Left hindlimb (tissue), 1 donor: ENCODE measurements at places on chromosomes 1 and 21.

DNA sequence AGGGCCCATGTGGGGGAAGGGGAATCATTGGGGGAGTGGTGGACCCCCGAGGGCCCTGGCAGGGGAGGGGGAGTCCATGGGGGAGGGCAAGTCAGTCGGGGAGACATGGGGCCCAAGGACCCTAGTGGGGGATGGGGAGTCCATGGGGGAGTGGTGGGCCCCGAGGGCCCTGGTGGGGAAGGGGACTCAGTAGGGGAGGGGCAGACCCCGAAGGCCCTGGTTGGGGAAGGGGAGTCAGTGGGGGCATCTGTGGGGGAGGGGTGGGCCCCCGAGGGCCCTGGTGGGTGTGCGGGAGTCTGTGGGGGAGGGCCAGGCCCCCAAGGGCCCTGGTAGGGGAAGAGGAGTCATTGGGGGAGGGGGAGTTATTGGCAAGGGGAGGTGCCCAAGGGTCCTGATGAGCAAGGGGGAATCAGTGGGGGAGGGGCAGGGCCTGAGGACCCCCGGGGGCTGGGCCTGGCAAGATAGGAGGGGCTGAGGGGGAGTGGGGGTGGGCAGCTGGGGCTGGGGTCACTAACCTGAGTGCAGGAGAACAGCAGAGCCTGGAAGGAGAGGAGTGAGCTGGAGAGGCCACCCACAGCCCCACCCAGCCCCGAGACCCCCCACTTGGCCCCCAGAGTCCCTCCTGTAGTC is 2.1 kb downstream of the MXRA8 start:
- DNase-seq, result peak; percentile 48

DNA sequence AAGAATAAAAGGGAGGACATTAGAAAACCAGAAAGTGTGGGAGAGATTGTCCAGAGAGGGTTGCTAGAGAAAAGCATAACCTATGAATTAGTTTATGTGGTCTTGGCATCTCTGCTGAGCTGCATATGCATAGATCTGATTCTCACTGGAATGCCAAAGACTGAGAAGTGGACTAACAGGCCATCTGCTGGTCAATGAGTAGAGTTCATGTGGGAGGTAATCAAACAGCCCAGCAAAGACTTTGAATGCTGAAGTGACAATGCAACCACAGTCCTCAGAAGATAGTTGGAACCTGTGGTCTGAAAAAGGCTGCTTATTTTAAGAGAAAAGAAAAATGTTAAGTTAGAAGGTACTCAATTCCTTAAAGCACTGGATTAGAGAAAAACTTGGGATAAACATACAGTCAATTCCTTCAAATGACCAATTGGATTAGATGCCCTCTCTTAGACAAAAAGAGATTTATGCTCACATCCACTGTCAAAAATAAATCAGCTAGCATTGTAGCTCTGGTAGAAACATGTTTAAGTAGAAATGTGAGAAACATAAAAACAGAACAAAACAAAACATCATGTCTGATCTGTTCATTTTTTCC is 382.8 kb downstream of the AMY1C start:
- DNase-seq, result peak; percentile 34

GRCh38 chr1:239706245-239706892 is 320.0 kb downstream of the CHRM3 start:
- DNase-seq, result no peak

DNA sequence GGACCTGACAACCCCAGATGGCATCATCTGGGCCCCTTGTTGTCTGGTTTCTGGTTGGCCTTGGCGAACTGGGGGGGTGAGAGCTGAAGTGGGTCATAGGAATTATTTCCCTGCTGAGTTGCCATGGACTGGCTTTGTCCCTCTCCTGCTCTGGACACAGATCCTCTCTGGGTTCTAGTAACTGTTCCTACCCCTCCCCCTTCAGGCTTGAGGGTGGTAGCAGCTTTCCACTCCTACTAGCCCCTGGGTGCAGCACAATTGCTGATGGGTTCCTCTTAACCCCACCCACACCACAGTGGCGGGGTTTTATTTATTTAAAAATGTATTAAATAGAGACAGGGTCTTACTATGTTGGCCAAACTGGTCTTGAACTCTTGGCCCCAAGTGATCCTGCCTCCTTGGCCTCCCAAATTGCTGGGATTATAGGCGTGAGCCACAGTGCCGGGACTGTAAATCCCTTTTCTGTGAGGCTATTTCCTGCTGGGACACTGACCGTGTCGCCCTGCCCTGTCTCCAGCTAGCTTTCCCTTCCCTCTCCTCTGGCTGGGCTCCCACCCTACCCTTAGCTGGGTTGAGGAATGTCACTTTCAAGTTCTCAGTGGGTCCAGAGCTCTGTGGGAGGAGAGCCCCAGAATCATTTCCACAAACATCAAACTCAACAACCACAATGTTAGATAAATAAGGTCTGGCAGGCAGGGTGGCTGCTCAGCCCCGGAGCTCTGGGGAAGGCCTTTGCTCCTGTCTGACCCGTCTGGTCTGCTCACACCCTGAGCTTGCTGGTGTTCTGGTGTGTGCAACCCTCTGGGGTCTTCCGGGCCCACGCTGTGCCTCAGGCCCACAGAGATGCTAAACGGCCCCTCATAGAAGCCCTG is 112.7 kb upstream of the WNT4 start:
- DNase-seq, result no peak

- no peak for DNase-seq
These were observed 64.6 kb downstream of the RHOU start for GRCh38 chr1:228799924-228800323.

DNA sequence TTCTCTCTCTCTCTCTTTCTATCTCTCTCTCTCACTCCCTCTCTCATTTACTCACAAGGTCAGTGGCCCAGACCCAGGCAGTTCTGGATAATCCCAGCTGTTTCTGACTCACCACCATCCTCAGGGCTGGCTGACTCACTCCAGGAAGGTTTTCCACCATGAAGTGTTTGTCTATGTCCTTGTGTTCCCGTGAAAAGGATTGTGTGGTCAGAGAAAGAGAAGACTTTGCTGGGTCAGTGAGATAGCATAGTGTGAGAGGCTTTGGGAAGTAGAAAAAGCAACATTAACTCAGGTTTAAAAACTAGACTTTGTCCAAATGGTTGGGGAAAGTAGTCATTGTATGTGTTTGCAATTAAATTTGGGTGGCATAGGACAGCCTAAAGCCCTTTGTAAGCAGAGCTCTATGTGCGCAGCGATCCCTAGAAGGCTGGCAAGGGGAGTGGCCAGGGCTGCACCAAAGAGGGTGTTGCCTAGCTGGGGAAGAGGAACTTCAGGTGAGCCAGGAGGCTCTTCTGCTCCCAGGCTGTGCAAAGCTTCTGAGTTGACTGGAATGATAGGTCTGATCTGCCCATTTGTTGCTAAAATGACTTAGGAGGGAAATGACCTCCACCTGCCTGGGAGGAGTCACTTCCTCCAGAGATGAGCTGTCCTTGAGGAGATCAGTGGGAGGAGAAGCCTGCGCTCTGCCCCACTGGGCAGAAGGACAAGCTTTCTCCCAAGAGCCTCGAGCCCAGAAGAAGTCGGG is 4.9 kb upstream of the CAPN2 start:
- DNase-seq, result peak; percentile 67

DNA sequence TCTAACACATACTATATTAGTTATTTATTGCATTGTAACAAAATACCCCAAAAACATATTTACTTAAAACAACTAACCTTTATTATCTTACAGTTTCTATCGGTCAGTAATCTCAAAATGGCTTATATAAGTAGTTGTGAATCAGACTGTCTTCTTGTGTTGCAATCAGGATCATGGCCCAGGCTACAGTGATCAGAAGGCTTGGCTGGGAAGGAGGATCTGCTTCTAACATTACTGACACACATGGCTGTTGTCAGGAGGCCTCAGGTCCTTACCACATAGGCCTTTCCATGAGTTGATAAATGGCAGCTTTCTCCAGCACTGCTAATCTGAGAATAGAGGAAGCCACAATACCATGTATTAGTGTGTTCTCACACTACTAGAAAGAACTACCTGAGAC is 33.7 kb downstream of the CFH start:
- DNase-seq, result no peak

GRCh38 chr1:22886211-22886610 is 86.5 kb downstream of the LACTBL1 start:
- DNase-seq, result no peak

GRCh38 chr21:28771790-28772501 is 220.7 kb downstream of the LTN1 start:
- DNase-seq, result no peak

- DNase-seq, result no peak
These were observed 59.7 kb downstream of the UBE2T start for GRCh38 chr1:202282025-202282371.

DNA sequence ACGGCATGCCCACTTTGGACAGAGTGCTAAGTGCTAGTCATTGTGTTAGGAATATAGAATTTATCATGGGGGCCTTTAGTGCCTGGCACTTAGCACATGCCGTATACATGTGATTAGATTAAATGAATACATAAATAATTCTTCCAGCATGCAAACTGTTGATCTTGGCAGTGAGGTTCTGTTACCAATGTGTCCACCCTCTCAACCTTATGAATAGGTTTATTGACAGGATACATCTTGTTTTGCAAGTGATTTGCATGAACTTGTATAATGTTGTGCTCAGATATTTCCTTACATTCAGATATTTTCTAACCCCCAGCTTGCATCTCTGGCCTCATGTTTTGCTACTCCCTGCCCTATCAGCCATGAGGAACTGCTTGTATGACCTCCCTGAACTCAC is 60.3 kb upstream of the ZNF648 start:
- no peak for DNase-seq

DNA sequence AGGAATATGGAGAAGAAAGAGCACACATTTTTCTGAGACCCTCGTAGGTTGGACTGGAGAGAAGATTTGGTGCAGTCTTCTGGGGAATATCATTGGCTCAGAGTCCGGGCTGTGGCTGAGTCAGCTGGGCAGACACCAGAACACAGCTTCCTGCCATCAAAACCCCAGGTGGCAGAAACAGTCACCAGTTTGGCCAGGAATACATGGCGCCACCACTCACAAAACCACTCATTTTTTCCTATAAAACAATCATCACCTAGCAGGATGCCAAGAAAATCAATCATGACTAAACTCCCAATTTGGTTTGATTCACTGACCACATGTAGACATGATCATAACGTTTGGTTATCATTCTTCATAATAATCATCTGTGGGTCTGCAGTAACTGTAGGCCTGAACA is 178.1 kb upstream of the PBX1 start:
- DNase-seq, result peak; percentile 23

DNA sequence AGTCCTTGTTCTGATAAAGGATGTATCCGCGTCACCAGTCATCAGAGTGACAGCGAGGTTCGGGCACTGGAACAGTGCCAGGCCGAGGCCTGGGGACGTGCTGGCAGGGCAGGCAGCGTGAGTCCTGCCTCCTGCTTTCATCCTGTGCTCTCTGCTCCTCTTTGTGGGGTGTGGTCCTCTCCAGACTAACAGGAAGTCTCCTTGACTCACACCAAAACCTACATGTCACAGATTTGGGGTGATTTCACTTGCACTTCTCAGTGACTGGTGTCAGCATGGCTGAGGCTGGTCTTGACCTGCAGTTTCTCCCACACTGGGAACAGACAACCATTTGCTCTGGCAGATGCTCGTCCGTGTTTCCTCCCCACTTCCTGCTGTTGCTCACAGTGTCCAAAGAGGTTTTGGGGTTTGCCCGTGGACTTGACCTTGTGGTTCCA is 8.8 kb upstream of the NLRP3 start:
- no peak for DNase-seq

DNA sequence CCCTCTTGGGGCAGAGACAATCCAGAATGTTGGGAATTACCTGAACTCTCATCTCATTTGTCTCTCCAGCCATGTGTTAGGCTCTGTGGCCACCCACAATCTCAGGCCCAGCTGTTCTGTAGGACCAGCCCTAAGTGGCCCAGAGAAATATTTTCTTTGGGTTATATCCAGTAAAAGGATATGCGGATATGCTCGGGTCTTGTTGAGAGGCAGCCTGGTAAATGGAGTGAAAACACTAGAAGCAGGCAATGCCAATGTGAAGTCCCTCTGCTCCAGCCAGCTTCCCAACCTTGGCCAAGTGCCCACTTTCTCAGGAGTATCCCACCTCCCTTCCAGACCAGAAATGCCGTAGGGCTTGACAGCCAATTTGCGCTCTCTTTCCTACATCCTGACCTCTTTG is 192.2 kb downstream of the ST6GALNAC3 start:
- no peak for DNase-seq

DNA sequence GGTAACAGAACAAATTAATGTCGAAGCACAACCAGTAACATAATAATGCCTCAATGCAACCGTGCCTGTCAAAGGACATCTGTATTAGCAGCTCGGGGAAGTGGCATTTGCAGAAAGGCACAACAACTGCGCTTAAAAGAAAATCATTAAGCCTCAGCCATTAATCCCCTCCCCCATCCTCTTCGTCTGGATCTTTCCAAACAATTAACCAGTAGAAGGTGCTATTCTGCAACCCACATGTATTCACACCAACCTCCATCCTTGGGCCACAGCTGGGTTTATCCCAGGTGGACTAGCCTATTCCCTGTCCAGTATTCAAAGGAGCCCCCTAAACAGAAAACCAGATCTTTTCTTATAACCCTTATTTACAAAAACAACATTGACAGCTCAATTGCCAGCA is 2.6 kb downstream of the RERE start:
- DNase-seq, result no peak

DNA sequence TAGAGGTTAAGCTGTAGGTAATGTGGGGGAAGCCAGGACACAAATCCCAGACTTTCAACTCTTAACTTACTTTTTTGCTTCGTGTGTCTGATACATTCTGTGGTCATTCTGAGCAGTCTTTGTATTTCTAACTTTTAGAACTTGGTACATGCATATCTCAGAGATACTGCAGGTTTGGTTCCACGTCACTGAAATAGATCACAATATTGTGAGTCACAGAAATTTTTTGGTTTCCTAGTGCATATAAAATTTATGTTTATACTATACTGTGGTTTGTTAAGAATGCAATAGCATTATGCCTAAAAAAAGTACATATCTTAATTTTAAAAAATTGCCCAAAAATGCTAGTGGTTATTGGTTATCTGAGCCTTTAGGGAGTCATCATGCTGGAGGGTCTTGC is 3.2 kb downstream of the URB2 start:
- DNase-seq, result no peak

- DNase-seq, result peak; percentile 33
These were observed 857.4 kb downstream of the USP25 start for GRCh38 chr21:16587141-16587581.

- DNase-seq, result no peak
These were observed 51.0 kb downstream of the RUNX3 start for GRCh38 chr1:24878775-24879742.

GRCh38 chr1:30991862-30992606 is 73.5 kb downstream of the PUM1 start:
- no peak for DNase-seq

DNA sequence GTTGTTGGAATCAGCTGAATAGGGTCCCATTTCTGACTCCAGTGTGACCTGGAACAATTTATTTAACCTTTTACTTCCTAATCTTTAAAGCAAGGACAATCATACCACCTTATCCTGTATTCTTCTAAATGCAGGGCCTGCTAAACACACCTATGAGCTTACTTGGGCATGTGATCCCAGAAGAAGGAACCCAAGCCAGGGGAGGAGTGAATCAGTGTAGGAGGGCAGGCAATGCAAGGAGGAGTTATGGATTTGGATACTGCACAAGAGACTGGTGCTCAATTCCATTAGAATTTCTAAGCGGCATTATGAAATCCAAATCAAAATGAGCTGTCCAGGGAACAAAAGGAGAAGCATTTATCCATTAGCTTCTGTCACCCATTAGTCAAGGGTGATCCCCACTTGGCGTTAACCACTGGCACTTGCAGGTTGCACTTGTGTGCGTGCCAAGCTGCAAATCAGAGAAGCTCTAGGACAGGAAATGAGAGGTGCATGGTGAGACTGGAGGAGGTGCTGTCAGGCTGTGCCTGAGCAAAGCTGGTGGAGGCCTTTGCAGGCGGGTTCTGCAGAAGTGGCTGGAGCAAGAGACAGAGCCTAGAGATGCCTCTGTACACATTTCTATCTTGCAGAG is 297.2 kb upstream of the PLXNA2 start:
- no peak for DNase-seq
